ENCODE measurements at places on chromosomes 5 and 9.

GRCh38 chr5:163659568-163659902 lies 154.1 kb downstream of the MAT2B start:
- DNase-seq = no peak

- no peak for DNase-seq
These were observed 256.6 kb upstream of the IL12B start for GRCh38 chr5:159586921-159587320.

DNA sequence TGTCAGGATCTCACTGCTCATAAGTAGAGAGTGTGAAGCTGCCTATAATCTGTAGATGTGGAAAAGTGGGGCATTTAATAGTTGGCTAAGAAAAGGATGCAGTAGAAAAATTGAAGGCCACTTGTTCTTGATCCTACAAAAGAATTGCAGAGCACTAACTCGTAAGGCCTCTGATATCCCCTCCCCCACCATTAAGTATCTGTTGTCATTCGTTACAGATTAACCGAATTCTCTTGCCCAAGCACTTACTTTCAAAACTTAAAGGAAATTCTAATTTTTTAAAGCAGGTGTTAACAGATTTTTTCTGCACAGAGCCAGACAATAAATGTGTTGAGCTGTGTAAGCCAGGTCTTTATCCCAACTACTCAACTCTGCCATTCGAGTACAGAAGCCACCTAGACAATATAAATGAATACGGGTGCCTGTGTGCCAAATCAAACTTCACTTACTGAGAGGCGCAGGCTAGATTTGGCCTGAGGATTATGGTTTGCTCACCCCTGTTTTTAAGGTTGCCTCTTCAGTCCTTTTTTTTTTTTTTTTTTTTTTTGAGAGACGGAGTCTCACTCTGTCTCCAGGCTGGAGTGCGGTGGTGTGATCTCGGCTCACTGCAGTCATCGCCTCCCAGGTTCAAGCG lies 234.8 kb downstream of the RFK start:
- no peak for DNase-seq

DNA sequence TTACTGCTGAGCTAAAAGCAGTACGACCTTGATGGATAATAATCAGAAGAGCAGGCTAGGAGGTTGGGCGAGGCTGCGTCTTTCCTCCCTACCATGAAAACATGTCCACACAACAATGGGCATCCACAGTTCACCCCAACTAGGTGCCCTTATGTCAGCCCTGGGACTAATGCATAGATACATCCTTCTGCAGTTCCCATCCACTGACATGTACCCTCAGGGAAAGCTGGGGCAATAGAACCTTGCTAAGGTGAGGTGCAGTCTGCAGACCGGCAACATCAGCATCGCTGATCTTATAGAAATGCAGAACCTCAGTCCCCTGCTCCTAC lies 697 bp upstream of the PRUNE2 start:
- DNase-seq = no peak

- no peak for DNase-seq
These were observed 104.9 kb downstream of the CFAP90 start for GRCh38 chr5:7745882-7746610.

DNA sequence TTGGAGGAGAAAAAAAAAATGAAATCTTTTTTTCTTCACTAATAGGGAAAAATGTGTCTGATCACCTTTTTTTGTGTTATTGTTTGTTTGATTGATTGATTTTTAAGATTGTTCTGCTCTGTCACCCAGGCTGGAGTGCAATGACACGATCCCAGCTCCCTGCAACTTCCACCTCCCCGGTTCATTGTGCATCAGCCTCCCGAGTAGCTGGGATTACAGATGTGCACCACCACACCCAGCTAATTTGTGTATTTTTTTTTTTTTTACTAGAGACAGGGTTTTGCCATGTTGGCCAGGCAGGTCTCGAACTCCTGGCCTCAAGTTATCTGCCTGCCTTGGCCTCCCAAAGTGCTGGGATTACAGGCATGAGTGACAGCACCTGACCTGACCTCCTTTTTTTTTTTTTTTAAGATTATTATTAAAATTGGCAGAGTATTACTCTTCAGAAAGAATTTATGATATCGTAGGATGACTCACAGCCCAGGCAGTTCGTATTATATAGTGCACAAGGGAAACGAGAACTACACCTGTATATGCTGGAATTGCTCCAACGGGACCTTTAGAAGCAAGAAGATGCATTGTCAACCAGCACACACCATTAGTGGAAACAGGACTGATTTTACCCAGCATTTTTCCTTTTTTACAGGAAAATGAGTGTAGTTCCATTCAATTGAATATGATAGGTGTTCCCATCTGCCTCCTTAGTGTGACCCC lies 27.7 kb downstream of the FUBP3 start:
- no peak for DNase-seq

DNA sequence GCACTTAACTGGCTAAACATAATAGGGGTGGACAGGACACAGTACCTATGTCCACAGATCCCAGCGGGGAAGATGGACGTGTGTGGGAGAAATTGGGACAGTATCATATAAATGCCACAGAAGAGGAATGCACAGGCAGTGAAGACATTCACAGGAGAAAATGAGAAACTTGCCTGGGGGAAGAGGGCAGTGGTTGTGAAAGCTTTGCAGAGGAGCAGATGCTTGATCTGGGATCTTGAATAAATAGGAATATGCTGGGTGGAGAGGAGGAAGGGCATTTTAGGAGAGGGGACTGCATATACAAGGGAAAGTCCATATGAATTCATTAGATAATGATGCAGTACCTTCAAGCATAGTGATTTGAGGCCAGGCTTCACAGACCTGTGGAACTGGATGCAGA lies 13.6 kb downstream of the TMEM268 start:
- no peak for DNase-seq

- DNase-seq = no peak
These were observed 21.8 kb downstream of the AQP7 start for GRCh38 chr9:33380390-33381094.

DNA sequence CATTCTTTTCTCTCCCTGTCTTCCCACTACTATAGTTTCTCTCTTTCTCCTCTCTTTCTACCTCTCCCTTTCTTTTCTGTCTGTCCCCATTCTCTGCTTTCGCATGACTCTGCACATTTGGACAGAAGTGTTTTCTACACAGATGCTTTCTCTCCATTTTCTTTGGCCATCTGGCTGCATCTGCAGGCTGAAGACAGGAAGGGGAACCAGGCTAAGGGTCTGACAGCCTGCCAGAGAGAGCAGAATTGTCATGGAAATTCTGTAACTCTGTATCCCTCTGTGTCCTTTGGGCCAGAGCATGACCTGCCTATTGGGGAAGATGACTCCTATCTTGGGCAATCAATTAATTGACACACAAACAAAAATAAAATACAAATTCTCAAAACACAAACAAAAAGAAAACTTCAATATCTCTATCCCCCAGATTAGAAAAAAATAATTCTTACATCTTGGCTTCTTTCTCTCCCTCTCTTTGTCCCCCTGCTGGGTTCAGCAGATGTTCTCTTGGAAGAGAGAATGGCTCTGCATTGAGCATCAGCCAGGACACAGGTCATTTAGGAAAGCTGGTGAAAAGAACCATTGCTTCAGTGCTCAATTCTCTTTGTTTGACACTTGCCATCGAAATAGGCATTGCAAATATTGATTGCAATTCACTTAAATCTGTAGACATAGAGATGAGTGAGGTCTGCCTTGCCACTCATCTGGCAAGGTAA lies 415.9 kb upstream of the KLF4 start:
- DNase-seq = no peak

- no peak for DNase-seq
These were observed 511.6 kb downstream of the DMAC1 start for GRCh38 chr9:7287986-7288385.

- DNase-seq = no peak
These were observed 192.6 kb upstream of the MSX2 start for GRCh38 chr5:174531782-174532191.

DNA sequence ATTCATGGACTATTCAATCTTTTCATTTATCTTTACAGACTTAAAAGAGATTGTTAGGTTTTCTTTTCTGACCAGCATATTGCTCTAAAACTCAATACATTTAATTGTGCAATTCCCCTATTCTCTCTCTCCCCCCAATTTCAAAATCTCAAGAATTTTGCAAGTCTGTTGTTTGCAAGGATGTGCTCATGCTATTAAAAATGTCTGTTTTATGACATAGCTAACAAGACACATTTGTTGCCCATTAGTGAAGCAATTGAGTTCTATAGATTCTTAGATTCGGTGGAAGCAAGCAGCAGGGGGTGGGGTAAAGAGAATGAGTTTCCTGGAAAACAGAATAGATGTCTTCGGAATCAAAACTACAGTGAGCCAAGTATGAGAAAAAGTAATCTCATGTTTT lies 8.5 kb upstream of the CSNK1A1 start:
- no peak for DNase-seq

GRCh38 chr5:132233811-132234683 lies 6.4 kb upstream of the P4HA2 start:
- no peak for DNase-seq

GRCh38 chr5:178590141-178590923 lies at the start of gene COL23A1:
TSS of gene COL23A1 (minus strand) at chr5:178590393.
- peak; percentile 41 for DNase-seq

GRCh38 chr9:35114113-35114839 lies 1.4 kb downstream of the ATOSB start:
- peak; percentile 52 for DNase-seq

DNA sequence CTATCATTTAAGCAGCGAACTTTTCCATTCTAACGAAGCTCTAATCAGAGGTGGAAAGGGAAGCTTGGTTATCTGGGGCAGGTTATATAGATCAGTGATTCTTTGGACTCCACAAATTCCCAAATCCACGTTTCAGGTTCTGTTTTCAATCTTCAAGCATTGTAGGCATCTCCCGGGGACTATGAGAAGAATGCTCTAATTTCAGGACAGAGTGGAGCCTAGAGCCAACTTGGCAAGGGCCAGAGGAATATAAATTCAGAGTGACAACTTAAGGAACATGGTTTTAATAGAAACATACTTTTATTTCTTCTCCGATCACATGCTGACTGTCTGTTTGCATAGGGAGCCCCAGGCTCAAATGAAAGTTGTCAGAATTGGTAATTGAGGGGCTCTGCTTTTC lies 514.0 kb upstream of the KLF4 start:
- DNase-seq = no peak

DNA sequence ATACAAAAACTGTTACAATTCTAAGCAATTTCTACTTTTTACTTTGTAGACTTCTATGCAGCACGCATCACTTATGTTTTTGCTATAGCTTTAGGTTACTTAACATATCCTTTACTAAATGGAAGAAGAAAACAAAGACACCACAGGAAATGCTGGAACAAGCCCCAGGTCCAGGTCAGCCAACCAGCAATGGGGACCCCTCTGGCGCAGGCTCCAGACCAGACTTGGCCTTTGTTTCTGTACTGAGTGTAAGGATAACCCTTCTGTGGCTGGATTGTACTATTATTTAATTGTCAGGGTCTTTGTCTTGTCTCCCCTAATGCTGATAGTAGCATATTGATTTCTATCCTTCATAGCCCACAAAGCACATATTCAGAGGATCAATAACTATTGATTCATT lies 4.2 kb downstream of the SEMA4D start:
- no peak for DNase-seq

DNA sequence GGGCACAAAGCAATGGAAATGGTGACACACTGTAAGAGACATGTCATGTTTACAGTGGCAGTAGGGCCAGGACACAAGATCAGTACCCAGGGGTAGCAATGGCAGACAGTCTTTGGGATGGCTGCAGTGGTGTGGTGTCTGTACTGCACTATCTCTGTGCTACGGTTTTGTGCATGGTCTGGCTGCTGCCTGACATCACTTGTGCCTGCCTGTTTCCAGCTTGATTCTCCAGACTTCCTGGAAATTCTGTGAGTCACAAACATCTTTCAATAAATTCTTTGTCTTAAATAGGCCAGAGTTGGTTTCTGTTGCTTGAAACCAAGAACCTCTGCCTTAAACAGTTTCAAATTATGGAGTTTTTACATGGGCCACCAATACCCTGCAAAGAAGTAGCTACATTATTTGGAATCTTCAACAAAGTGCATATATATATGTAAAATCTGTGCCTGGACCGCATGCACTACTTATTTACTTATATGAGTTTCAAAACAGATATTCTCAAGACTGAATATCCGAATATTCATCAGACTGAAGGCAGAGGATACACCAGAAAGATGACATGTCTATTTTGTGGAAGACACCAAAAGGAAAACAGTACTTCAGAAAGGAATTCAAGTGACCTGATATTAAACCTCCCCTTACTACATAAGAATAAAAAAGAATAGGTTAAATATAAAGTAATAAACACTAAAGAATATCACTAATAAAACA lies 188.1 kb downstream of the RFX3 start:
- no peak for DNase-seq

- DNase-seq = no peak
These were observed 104.7 kb downstream of the EFNA5 start for GRCh38 chr5:107565791-107566767.

GRCh38 chr5:156678484-156678883 lies 171.6 kb upstream of the PPP1R2B start:
- DNase-seq = no peak

GRCh38 chr9:106479679-106480078 lies 383.3 kb upstream of the ZNF462 start:
- DNase-seq = no peak

GRCh38 chr5:2797981-2798380 lies 46.5 kb upstream of the IRX2 start:
- no peak for DNase-seq

GRCh38 chr5:73506459-73506955 lies 8.3 kb downstream of the BTF3 start:
- DNase-seq = no peak

DNA sequence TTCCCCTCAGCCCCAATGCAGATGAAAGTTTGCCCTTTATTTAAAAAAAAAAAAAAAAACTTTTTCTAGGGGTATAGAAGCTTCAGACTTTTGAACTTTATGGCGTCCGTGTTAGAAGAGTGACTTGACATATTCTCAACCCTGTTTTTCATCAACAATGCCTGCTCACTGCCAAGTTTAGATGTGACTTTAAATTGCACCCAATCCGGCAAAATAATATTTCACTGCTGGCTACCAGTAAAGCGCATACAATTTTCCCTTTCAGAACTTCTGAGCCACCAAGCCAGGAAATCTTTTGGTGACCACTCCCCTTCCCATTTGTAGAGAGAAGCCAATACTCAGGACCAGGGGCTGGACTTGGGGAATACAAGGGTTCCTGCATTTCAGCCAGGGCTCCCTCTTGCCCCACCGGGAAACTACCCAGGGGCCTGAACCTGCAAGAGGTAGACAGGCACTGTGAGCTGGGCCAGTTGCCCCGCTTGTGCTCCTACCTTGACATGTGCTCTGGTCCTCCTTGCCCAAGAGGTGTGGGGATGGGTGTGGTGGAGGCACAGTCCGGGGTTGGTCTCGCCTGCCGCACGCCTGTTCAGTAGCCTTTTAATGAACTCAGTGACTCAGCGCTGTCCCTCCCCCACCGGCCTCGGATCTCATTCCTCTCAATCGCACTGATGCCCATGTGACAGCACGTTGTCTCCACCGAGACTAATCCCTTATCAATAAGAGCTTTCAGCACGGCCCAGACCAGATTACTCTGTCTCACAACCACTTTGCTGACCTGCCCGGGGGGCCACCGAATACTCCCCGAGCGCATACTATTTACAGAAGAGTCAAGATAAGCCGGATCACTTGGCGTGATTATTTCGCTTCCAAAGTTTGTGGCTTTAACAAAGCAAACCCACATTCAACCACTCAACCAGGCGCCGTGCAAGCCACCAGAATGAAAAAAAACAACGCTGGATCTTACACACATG lies 226.4 kb downstream of the DCP2 start:
- DNase-seq = no peak

- DNase-seq = no peak
These were observed 16.5 kb downstream of the ANGPTL2 start for GRCh38 chr9:127105805-127106465.

GRCh38 chr5:145797336-145797735 lies 37.8 kb downstream of the PRELID2 start:
- DNase-seq = no peak

All from effector CD8-positive, alpha-beta T cell (primary cell).